ENCODE measurements at places on chromosomes 1 and 21.
A peak's percentile ranks its signal among the peaks of the same experiment; 100 is the strongest.

DNA sequence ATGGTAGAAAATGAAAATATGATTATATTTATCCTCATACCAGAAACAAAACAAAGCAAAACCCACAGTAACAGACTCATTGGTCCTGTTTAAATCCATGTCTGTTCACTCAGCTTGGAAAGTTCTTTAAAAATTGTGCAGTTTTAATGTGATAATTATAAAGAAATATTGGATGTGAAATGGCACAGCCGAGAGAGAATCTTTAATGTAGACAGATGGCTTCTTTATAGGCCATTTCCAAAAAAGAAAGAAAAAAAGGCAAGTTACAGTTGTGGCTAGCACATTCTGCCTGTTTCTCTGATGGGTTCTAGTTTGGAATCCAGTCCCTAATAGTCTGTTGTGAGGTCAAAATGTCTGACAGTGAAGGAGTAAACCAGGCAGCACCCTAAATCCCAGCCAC lies 62.0 kb downstream of the SH3BGR start:
- no peak for DNase-seq

- no peak for DNase-seq
Observed at GRCh38 chr1:65229754-65230339, 79.5 kb upstream of the DNAJC6 start.

GRCh38 chr21:44773291-44773932 lies 28.2 kb downstream of the UBE2G2 start:
- no peak for DNase-seq

GRCh38 chr1:54814126-54814498 lies 13.0 kb upstream of the TTC22 start:
- DNase-seq: no peak

- DNase-seq: no peak
Observed at GRCh38 chr1:193411714-193412113, 225.3 kb upstream of the B3GALT2 start.

- DNase-seq: peak; percentile 53
Observed at GRCh38 chr1:203268901-203269653, 36.2 kb upstream of the BTG2 start.
